Kasumi-1 (cell line): ENCODE measurements at places on chromosomes 7 and 10.

DNA sequence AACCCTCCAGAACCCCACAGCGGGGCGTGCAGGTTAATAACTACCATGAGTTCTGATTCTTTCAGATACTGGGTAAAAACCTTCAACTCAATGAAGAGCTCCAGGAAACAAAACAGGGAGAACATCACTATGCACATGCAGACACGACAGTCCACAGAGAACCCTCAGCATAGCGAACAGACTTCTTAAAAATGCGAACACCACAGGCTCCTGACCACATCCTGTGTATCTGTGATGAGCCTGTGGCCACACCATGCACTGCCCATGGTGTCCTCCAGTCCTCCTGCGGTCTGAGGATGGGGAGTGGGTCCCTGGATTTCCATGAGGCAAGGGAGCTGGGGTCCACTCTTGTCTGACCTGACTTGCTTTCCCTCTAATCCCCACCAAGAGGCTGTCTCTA, 107.2 kb downstream of the COBL start:
- DNase-seq, result no peak

GRCh38 chr10:111035542-111035941, 41.3 kb upstream of the ADRA2A start:
- no peak for DNase-seq

- peak; percentile 77 for DNase-seq
Observed at GRCh38 chr10:11170574-11170973, 152.9 kb downstream of the CELF2 start.

- no peak for DNase-seq
Observed at GRCh38 chr10:75076348-75076747, 35.1 kb upstream of the SAMD8 start.

GRCh38 chr10:43688348-43688892, 39.7 kb upstream of the ZNF32 start:
- no peak for DNase-seq
